ENCODE measurements at places on chromosomes 5 and 9.

DNA sequence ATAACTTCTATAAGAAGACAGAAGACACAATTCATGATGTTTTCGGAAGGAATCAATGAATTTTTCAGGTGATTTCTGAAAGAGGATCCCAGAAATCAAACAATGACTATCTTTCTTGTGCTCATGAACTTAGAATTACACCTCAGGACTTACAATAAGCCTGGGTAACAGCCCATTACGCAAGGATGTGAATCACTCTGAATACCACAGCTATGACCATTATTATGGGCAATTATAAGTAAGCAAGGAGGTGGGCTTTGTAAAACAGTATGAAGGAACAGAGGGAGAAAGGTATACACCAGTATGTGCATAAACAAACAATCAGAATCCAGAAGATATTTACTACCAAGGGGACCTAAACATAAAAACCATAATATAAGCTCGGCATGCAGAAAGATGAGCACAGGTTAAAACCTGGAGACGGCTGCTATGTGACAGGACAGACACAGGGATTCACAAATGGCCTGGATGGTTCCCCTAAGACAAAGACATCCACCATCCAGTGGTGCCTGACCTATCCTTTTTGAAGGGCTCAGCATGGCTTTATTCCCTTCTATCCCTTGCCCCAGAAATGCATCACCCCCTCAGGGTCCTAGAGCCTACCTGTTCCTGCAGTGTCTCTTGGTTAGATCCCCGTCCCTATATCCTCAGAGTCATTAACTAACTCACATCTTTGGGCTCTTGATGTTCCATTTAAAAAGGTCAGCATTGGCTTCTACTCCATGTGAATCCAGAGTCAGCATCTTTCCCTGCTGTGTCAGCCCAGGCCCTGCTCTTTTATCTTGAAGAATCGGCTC, 21.8 kb upstream of the PPP2CA start:
- DNase-seq, result peak; percentile 89

DNA sequence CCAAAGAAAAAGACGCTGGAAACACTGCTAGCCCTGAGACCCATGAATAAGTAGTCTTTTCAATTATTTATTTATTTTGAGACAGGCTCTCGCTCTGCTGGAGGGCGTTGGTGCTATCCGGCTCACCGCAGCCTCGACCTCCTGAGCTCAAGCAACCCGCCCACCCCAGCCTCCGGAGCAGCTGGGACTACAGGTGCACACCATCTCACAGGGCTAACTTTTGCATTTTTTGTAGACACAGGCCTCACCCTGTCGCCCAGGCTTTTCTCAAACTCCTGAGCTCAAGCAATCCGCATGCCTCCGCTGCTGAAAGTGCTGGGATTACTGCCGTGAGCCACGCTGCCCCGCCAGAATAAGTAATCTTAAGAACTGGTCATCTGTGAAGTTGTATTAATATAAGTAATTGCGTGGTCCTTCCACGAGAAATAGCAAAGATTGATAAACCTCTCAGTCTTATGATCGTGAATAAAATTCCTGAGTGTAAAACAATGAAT, 1.6 kb downstream of the ANXA2R start:
- peak; percentile 37 for DNase-seq

DNA sequence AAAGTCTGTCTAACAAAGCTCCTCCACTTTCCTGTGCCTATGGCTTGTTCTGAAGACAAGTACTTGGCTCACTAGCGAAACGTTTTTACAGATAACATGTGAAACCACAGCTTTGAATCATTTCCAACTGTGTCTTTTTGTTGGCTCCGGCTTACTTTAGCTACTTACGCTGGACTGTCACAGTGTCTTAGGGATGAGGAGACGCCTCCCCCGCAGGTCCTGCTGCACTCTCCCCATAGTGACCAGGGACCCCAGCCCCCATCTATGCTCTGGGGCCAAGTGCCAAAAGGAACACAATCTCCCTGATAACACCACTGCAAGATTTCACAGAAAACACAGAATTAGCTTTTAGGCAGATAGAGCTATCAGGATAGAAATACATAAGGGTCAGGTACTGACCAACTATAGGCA, 219.1 kb downstream of the ADAMTS6 start:
- DNase-seq, result peak; percentile 65

- no peak for DNase-seq
Measured at GRCh38 chr9:101265261-101265660, 119.5 kb downstream of the BAAT start.

DNA sequence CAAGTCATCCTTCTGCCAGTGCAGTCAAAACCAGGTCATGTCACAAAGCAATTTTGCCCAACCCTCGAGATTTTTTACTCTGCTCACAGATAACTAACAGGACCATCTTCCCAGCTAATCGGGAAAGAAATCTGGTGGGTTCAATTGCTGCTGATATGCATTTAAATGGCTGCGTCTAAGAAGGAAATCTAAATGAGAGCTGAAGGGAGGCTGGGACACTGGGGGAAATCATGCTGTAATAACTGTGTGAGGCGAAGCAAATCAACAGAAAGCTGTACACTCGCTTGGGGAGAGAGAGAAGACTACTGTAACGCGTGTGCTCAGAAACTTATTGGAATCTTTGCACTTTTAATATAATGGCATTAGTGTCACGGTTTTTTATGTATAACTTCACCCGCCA, 535.0 kb downstream of the CDK5RAP2 start:
- no peak for DNase-seq

GRCh38 chr5:172871982-172872381, 37.9 kb downstream of the ERGIC1 start:
- DNase-seq, result peak; percentile 61

- DNase-seq, result no peak
Measured at GRCh38 chr5:123227216-123227615, 138.2 kb downstream of the PRDM6 start.

GRCh38 chr9:20397348-20397747, 225.0 kb downstream of the MLLT3 start:
- no peak for DNase-seq

DNA sequence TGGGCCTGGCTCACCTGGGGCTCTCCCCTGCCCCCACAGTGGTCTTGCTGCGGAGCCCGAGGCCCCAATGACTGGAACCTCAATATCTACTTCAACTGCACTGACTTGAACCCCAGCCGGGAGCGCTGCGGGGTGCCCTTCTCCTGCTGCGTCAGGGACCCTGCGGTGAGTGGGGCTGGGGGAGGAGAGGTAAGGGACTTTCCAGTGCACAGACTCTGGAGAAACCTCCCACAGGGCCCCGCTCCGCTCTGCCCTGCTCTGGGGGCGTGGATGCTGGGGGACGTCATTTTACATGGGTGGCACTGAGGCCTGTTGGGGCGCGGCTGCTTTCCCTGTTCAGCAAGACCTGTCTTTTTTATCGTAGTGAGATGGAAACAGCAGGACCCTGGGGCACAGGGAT, 7.6 kb downstream of the TSPAN17 start:
- no peak for DNase-seq

- peak; percentile 56 for DNase-seq
Measured at GRCh38 chr9:83538172-83538889, at the start of gene FRMD3. FRMD3 (minus strand) TSS chr9:83538401; CDS start chr9:83538231, 170 bp downstream.

GRCh38 chr5:56686337-56687195, 128.8 kb upstream of the MAP3K1 start:
- no peak for DNase-seq

DNA sequence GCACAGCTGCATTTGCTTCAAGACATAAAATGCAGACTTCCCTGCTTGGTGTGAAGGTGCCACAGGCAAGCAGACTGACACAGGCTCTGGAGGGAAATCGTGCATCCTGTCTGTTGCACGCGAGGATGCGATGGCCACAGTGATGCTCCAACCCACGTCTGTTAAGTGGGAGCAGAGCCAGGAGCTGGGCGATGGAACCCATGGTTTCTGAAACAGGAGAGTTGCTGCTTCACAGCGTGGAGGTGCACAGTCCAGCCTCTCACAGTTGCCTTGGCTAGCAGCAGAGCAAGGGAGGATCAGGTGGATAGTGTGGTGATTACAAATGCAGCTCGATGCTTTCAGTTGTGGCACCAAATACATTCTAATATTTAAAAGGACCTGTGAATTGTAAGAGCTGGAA, 108.8 kb downstream of the TENT4A start:
- no peak for DNase-seq

DNA sequence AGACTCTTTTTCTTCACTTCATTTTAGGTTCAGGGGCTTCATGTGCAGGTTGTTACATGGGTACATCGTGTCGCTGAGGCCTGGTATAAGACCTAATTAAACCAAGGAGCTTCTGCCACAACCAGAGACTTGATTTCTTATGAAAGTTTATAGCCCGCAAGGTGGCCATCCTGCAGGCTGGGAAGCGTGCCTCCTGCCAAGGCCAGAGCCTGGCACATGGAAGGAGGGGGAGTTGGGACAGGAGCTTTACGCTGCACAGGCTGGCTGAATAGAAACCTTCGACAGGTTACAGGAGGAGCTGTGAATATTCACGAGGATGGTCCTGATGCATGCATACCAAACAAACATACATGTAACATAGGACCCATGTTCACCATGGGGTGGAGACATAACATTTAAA, 50.1 kb upstream of the SIMC1 start:
- no peak for DNase-seq

DNA sequence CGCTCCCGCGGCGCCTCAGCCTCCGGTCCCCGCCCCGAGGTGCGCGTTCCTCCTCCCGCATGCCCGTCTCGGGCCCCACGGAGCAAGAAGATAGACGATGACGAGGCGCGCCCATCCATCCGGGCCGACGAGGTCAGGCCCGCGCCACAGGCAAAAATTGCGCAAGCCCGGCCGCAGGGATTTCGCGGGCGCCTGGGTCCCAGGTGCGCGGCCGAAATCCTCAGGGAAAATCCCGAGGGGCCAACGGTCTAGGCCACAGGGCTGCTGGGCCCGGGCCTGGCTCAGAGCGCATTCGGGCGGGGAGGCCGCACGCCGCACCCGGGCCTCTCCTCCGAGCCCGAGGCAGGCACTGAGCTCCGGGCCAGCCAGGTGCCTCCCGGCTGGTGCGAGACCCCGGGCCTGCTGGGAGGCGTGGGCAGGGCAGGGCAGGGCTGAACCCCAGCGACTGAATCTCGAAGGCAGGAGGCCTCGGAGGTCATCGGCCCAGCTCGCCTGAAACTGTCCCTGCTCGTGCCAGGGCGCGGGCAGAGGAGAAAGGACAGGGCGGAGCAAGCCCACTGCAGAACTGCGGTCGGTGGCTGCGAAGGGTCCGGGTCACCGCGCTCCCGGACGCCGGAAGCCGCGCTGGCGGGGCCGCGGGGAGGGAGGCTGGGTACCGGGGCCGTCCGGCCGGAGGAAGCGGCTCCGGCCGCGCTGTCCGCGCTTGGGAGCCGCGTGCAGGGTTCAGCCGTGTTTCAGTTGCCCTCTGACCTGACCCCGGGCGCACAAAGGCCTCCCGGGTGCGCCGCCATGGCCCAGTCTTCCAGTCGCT, 66.8 kb downstream of the FOXD1 start:
- DNase-seq, result no peak

DNA sequence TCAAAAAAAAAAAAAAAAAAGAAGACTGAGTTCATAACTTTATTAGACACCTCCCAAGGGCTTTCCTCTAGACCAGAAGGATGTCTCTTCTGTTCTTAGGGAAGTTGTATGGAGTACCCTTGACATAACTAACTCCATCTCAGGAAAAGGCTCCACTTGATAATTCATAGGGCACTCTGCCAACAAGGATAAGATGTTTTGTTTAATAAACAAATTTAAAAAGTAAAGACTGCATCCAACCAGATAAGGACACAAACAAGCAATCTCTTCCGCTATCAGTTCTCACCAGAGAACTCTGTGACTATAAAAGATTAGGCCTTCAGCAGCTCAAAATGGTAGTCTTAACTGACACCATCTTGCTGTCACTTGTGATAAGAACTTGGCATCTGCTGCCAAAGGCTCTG, 65.8 kb downstream of the SFXN1 start:
- DNase-seq, result no peak

DNA sequence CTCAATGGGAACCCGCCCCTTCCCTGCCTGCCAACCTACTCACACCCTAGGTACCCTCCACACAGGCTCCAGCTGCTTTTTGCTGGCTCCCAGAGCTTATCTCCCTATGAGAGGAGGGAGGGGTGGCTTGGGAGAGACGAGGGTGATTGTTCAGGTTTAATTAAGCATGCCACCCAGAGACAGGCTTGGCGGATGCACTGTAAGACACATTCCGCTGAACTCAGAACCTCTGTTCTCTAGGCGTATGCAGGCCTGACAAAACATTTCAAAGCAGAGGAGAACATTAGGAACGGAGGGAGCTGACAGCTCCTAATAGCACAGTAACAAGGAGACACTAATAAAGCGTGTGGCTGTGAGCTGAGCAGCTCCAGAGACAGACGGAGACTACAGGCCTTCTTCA, 80.1 kb downstream of the TRIM32 start:
- DNase-seq, result no peak

GRCh38 chr9:94869415-94869843, 142.9 kb downstream of the AOPEP start:
- DNase-seq, result peak; percentile 66

- DNase-seq, result no peak
Measured at GRCh38 chr5:89303033-89303480, 420.1 kb upstream of the MEF2C start.

DNA sequence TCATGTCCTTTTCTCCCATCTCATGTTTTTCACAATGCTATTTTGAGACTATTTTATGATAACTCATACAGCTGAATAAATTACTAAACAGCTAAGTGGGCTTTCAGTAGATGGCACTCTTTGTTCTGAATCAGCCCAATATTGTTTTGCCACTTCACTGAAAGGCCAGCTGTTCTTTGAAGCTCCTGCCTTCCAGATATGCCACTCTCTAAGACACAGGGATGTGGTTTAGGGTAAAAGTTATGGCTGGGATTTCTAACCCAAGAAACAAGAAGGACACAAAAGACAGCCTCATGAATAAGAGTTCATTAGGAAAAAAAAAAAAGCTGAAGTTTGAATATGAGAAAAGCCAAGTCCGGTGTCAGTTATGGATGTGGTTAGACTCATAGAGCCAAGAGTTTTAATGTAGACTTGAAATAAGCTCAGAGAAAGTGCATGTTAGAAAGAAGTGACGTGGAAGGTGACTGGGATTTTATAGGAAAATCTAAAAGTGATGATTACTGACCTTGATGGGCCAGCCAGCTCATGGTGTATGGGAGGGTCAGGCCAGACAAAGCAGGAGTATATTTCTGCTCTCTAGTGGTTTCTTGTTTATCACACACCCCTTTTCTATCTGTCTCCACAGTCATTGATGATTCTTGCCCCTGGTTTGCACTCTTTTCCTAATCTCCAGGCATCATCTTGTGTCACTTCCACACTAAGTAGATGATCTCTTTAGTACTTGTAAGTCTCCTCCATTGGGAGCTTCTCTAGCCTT, 488.5 kb downstream of the NR2F1-AS1 start:
- DNase-seq, result no peak

DNA sequence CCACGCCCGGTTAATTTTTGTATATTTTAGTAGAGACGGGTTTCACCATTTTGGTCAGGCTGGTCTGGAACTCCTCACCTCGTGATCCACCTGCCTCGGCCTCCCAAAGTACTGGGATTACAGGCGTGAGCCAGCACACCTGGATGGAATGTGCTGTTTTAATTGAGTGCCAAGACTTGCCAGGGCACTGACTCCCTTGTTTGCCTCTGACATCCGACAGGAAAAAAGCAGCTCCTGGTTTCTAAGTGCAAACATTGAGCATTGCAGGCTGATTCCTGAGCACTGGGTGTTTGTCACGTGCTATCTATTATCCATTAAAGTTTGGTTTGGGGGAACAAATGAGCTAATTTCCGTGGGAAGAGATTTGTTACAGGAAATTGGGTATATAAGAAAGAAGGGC, 70.6 kb upstream of the CKMT2 start:
- DNase-seq, result no peak

Measured in mesenchymal stem cell (in vitro differentiated cells and primary cell).